ENCODE measurements at places on chromosomes 4 and X.

DNA sequence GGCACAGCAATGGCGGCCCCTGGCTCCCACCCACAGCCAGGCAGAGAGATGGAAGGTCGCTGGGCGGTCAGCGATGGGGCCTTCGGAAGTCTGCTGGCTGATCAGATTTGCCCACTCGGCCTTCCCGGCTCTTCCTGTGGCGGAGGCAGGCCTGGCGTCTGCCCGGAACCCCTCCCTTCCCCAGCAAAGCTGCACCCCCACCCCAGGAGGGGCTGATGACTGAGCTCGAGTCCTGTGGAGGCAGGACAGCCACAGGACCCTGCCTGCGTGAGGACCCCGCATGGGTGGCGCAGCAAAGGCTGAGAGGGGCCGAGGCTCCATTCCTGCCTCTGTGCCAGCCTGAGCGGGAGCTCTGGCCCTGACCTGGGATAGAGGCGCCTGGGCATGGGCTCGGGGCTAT is 34.8 kb downstream of the TACC3 start:
- no peaks in the 10 kb centered on the region for H3K27me3 ChIP-seq
- H3K27ac ChIP-seq: no peak overlapping the region
- DNase-seq: no peak
- no peaks in the 10 kb centered on the region for H3K4me1 ChIP-seq
- no peaks in the 10 kb centered on the region for H3K36me3 ChIP-seq
- H3K4me3 ChIP-seq: no peak overlapping the region

DNA sequence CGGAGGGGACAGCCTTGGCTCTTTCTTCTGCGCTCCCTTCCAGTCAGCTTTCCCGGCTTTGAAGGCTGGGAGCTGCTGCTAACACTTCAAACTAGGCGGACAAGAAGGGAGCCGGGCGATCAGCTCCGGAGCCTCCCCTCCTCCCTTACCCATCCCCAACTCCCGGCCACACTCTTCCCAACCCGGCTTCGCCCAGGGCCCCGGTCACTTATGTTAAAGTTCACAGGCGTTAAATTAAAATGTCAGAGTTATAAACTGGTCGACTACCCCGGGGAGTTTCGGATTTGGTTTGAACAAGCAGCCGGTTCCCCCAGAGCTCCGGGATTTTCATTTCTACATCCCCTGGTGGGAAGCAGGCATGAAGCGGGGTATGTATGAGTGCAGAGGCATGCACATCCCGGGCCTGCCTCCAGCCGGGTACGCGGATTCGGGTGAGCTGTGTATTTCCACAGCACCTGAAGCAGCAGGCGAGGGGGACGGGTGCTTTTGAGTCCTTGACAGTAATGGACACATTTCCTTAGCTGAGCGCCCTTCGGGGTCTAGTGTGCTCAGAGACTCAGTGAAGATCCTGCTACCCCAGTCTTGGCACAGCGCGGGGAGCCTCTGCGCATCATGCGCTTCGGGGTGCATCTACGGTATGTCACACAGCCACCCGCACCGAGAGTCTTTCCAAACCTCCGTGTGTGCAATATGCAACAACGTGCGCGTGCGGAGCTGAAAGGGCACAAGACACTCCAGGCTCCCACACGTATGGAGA is 880 bp downstream of the UNC5C start:
- DNase-seq: no peak
- no peak overlapping the region for H3K4me3 ChIP-seq
- H3K27ac ChIP-seq: no peak overlapping the region
- H3K4me1 ChIP-seq: no peaks in the 10 kb centered on the region
- H3K27me3 ChIP-seq: no peaks in the 10 kb centered on the region

DNA sequence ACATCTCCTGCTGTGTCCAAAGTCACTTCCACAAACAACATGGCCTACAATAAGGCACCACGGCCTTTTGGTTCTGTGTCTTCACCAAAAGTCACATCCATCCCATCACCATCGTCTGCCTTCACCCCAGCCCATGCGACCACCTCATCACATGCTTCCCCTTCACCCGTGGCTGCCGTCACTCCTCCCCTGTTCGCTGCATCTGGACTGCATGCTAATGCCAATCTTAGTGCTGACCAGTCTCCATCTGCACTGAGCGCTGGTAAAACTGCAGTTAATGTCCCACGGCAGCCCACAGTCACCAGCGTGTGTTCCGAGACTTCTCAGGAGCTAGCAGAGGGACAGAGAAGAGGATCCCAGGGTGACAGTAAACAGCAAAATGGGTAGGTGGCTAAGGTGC is 123.9 kb downstream of the PDLIM5 start:
- no peak for DNase-seq
- H3K36me3 ChIP-seq: peaks cover 4% of the 10 kb centered on the region
- no peak overlapping the region for H3K27ac ChIP-seq
- H3K4me1 ChIP-seq: no peaks in the 10 kb centered on the region
- H3K27me3 ChIP-seq: no peaks in the 10 kb centered on the region

- no peaks in the 10 kb centered on the region for H3K36me3 ChIP-seq
- no peak for DNase-seq
- H3K4me1 ChIP-seq: no peaks in the 10 kb centered on the region
- H3K4me3 ChIP-seq: no peak overlapping the region
- no peaks in the 10 kb centered on the region for H3K27me3 ChIP-seq
Observed at GRCh38 chrX:35292522-35292921, 349.9 kb downstream of the FAM47B start.

GRCh38 chrX:43349363-43349762 is 306.7 kb upstream of the MAOA start:
- H3K4me1 ChIP-seq: peaks cover 4% of the 10 kb centered on the region
- no peaks in the 10 kb centered on the region for H3K27me3 ChIP-seq
- no peak overlapping the region for H3K4me3 ChIP-seq
- DNase-seq: peak; percentile 45
- H3K27ac ChIP-seq: no peak overlapping the region
- no peaks in the 10 kb centered on the region for H3K36me3 ChIP-seq

DNA sequence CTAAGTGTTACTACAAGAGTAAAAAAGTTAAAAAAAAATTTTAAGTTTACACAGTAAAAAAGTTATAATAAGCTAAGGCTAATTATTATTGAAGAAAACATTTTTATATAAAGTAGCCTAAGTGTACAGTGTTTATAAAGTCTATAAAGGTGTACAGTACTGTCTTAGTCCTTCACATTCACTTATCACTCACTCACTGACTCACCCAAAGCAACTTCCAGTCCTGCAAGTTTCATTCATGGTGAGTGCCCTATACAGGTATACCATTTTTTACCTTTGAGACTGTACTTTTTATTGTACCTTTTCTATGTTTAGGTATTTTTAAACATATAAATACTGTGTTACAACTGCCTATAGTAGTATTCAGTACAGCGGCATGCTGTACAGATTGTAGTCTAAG is 74.2 kb downstream of the TMEM165 start:
- H3K4me3 ChIP-seq: no peak overlapping the region
- H3K36me3 ChIP-seq: peaks cover 51% of the 10 kb centered on the region
- no peak overlapping the region for H3K27ac ChIP-seq
- H3K4me1 ChIP-seq: no peaks in the 10 kb centered on the region

- no peaks in the 10 kb centered on the region for H3K27me3 ChIP-seq
- H3K36me3 ChIP-seq: no peaks in the 10 kb centered on the region
- H3K27ac ChIP-seq: no peak overlapping the region
- no peak overlapping the region for H3K4me3 ChIP-seq
Observed at GRCh38 chr4:83138946-83139345, 24.4 kb upstream of the PLAC8 start.

- H3K4me1 ChIP-seq: peaks cover 14% of the 10 kb centered on the region
- peak; percentile 40 for DNase-seq
- no peak overlapping the region for H3K4me3 ChIP-seq
- H3K36me3 ChIP-seq: 0 out of 2 replicates have a peak, but pooled peaks cover 4% of the 10 kb centered on the region
- H3K27me3 ChIP-seq: no peaks in the 10 kb centered on the region
Observed at GRCh38 chr4:37675587-37676290, 10.4 kb downstream of the RELL1 start.

DNA sequence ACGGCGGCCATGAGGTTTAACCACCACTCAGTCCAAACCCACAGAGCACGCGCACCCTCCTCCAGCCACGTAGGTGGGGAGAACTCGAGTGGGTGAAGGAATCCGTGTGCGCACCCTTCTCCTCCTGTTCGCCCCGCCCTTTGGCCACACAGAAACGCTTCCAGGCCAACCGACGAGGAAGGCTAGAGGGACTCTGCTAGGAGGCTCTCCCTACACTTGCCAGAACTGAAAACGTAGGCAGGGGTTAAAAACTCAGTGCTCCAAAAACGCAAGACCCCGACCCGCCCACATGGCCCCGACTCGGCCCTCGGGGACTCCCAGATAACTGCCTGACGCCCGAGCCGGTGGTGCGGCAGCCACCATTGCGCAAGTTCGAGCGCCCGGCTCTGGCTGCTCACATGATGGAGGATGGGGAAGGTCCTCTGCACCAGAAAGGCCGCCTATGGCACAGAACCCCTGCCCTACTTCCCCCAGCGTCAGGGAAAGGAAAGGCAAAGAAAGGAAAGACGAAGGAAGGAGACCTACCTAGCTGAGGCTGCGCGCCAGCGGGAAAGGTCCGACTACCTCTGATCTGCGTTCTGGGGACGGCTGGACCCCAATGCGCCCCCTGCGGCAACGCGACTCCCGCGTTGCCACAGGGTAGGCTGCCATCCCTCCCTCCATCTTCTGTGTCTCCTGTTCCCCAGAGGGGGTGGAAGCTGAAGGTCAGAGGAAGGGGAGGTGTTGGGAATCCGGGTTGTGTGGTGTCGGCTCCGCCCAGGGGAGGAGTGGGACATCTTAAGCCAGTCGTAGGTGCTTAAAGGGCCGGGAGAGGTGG is 201.9 kb upstream of the AGTR2 start:
- no peaks in the 10 kb centered on the region for H3K36me3 ChIP-seq
- H3K27ac ChIP-seq: no peak overlapping the region
- H3K4me1 ChIP-seq: no peaks in the 10 kb centered on the region
- no peak for DNase-seq

- no peaks in the 10 kb centered on the region for H3K36me3 ChIP-seq
- no peak overlapping the region for H3K4me3 ChIP-seq
- peaks cover 4% of the 10 kb centered on the region for H3K27me3 ChIP-seq
- H3K27ac ChIP-seq: no peak overlapping the region
- no peaks in the 10 kb centered on the region for H3K4me1 ChIP-seq
- no peak for DNase-seq
Observed at GRCh38 chr4:56255820-56256219, 131.5 kb downstream of the AASDH start.

DNA sequence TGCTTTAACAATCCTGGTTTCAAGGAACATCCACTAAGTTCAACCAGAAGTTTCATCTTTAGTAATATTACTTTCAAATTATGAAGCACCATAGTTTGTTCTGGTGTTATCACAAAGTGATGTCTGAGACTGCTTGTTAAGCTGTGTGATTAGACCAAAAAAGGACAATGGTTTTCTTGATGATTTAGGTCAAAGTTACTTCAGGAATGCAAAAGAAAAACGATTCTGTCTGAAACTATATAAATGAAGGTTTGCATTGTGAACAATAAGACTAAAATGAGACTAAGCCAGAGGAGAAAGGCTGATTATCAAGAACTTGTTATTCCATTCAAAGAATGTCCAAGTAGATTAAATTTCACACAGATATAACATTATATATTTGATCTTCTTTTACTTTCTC is 122.4 kb upstream of the ETNPPL start:
- H3K27me3 ChIP-seq: no peaks in the 10 kb centered on the region
- no peak overlapping the region for H3K27ac ChIP-seq
- no peak for DNase-seq
- no peak overlapping the region for H3K4me3 ChIP-seq
- H3K4me1 ChIP-seq: no peaks in the 10 kb centered on the region
- H3K36me3 ChIP-seq: no peaks in the 10 kb centered on the region

DNA sequence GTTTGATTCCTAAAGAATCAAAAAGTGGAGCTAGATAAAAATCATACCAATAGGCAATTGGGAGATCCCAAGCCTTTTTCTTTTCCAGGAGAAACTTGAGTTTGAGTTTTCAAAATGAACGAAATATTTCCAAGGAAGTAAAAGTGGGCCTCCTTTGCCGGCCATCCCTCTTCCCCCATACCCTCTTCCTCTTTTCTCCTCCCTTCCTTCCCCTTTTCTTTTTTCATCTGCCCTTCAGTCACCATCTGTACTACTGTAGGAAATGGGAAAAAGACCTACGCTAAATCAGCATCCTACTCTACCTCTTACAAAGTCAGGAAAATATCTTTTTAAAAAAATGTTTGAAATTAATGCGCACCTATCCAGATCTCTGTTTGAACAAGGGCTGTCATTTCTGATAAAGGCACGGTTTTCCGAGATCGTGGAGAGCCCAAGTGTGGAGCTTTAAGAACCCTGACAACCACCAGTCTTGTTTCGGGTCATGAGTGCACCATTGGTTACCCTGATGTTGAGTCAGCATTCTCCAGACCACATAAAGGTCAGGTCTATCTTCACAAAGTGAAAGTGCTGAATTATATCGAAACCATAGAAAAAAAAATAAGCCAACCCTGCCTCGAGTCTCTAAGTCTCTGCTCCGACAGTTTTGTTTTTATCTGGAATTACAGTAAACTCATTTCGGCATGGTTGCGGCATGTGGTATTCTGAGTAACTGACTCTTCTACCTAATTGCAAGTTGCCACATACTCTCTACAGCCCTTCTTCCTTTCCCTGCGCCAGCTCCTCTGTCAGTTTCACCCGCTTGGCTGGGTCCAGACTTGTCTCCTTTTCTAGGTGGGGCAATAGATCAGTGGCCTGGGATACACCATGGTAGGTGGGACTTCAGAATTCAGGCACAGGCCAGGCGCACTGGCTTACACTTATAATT is 140.2 kb upstream of the KLF3 start:
- H3K27me3 ChIP-seq: no peaks in the 10 kb centered on the region
- no peak overlapping the region for H3K4me3 ChIP-seq
- H3K27ac ChIP-seq: no peak overlapping the region

- H3K27ac ChIP-seq: no peak overlapping the region
- peaks cover 13% of the 10 kb centered on the region for H3K4me1 ChIP-seq
- peaks cover 15% of the 10 kb centered on the region for H3K27me3 ChIP-seq
- H3K4me3 ChIP-seq: no peak overlapping the region
Observed at GRCh38 chr4:140256941-140257340, 103.0 kb upstream of the MAML3 start.

DNA sequence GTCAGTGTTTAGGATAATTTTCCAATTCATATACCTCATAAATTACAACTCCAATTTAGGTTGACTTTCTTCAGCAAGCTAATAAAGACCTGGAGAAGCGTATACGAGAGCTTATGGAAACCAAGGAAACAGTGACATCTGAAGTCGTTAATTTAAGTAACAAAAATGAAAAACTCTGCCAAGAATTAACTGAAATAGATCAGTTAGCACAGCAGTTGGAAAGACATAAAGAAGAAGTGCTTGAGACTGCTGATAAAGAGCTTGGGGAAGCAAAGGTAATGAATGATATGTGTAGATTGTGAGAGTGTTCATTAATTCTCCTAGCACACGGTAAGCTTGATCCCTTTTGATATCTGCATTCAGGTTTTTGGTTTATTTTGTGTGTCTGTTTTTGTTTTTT is 16.8 kb downstream of the CEP135 start:
- no peaks in the 10 kb centered on the region for H3K4me1 ChIP-seq
- H3K4me3 ChIP-seq: no peak overlapping the region
- no peak for DNase-seq
- no peak overlapping the region for H3K27ac ChIP-seq
- H3K36me3 ChIP-seq: peaks cover 62% of the 10 kb centered on the region

DNA sequence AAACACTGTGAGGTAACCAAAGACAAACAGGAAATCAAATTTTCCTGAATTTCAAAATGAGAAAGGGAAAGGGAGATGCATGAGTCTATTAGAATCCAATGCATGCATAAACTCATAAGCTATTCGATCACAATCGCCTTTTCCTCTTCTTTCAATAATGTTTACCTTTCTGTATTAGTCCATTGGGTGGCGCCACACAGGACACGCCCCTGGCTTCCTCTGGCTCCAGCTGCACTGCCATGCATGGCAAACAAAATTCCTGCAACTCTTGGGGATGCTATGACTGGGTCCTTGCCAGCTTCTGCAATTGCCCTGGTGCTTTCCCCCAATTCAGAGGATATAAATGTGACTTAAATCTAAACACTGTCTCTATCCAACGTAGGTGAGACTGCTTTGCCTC is 424.5 kb upstream of the PCDH7 start:
- H3K27ac ChIP-seq: no peak overlapping the region
- no peak overlapping the region for H3K4me3 ChIP-seq
- H3K27me3 ChIP-seq: no peaks in the 10 kb centered on the region
- H3K4me1 ChIP-seq: no peaks in the 10 kb centered on the region
- no peak for DNase-seq
- no peaks in the 10 kb centered on the region for H3K36me3 ChIP-seq

Data from DND-41 (cell line).